ENCODE measurements at places on chromosomes 7 and 10. TPM values are rescaled to one million over a fixed set of nuclear protein-coding genes. Genes with fewer than 3 reads are reported as not detected.

GRCh38 chr10:63708421-63708820, 187.2 kb downstream of the REEP3 start:
- DNase-seq: no peak

DNA sequence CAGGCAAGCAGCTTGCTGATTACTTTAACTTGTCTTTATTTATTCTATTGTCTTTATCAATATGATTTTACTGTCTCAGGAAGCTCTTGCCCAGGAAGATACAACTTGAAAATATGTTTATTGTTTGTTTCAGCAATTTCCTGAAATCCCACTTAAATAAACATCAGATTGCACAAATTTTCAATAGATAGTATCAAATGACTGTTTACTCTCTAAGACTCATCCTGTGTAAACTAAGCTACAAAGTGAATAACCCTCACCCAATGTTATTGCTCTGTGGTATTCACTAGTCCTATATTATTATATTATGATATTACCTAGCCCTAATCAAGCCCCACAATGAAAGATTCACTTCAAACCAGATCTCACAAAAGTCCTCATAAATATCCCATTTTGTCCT, 130.4 kb upstream of the HPS1 start:
- no peak for DNase-seq

- no peak for DNase-seq
Observed at GRCh38 chr7:84022684-84023308, 171.8 kb downstream of the SEMA3A start.

DNA sequence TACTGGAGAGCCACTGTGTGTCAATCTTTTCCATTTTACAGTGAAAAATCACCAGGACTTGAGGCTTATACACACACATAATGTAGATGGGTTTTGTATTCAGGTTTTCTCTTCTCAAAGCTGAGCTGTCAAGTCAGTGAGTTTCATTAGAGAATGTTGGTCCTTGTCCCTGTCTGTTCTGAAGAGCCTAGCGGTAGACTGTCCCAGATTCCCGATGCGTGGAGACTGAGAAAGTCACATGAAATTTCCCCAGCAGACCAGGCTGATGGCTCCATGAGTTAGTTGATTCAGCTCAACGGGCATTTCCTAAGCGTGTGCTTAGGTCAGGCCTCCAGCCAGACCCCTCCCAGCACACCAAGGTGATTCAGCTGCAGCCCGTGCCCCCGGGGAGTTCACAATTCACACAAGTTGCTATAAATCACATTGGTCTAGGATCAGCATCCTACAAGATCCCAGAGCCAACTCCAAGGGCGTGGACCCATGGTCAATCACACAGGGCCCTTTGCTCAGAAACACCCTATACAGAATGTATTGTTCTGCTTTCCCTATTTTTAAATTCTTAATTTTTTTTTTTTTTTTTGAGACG, 17.2 kb downstream of the CHST15 start:
- no peak for DNase-seq

DNA sequence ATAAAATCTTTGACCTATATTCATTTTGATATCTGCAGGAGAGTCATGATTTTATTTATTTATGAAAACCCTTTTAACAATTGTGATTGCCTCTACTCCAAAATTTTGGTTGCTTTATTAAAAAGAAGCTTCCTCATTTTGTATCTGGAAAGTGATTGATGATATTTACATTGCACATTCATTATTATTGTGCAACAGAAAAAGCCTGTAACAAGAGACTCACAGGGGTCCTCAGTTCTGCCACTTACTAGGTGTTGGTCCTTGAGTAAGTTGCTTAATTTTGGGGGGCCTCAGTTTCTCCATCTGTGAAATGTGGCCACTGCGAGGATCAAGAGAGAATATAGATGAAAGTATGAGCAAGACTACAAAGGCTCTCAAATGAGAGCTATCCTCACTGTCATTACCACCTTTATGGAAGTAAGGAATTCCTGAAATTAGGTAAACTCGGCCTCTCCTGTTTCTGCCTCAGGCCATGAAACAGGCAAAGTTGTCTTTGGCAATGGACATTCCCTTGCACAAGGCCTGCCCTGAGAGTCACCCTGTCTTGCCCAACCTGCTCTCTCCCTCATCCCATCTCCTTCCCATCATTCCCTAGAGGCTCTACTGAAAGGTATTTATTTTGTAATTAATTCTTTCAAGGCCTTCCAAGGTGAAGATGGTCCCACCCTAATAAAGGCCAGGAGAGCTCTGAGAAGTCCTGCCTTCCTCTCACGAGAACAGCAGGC, 66.1 kb upstream of the ABLIM1 start:
- no peak for DNase-seq

DNA sequence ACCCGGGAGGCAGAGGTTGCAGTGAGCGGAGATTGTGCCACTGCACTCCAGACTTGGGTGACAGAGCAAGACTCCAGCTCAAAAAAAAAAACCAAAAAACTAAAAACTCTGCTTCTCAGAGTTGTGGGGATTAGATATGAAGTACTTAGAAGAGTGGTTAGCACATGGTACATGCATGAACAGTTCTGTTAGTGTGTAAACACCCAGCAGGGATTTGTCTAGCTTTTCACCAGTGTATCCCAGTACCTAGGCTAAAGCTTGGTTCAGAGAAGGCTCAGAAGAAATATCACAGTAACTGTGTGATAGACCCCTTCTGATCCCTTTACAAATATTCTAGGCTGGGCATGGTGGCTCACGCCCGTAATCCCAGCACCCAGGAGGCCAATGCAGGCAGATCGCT, 9.5 kb downstream of the PPIA start:
- DNase-seq: no peak

SMO gene
- total RNA-seq: 4.0 TPM

PMPCB gene
- 43.6 TPM for total RNA-seq

Measured in upper lobe of right lung (tissue), 1 donor.